Activated CD4-positive, alpha-beta T cell treated with anti-CD3 and anti-CD28 coated beads, Interleukin-2, Interleukin-6, amounts not matched to agents 100 ng/mL and 50 ng/mL, durations not matched to agents 16 hours and 8 hours (primary cell): ENCODE measurements at places on chromosomes 2 and 18.
A peak's percentile ranks its signal among the peaks of the same experiment; 100 is the strongest.

DNA sequence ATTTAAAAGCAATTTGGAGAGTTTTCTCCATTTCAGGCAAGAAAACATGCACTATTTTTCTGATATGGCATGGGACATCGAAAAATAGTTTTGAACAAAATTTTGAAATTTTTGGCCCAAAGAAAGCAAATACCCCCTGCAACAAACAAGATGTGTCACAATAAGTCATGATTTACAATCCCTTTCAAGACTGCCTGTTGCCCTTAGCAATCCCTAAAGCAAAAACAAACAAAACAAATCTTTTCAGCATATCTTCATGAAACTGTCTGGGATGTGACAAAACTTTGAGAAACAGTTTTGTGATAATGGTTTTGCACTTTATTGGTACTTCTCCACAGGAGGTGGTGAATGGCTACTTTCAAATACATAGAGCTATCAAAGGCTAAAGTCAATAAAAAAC is 1888.7 kb upstream of the PIK3C3 start:
- DNase-seq, result no peak

GRCh38 chr18:9757827-9758621 is 49.9 kb downstream of the RAB31 start:
- DNase-seq, result no peak

- no peak for DNase-seq
Observed at GRCh38 chr2:188580738-188581137, 289.1 kb downstream of the GULP1 start.

- DNase-seq, result no peak
Observed at GRCh38 chr2:96542357-96542977, 5.9 kb downstream of the ARID5A start.

- DNase-seq, result no peak
Observed at GRCh38 chr18:77346208-77346810, 96.7 kb downstream of the GALR1 start.

- no peak for DNase-seq
Observed at GRCh38 chr18:3424280-3424890, 25.6 kb upstream of the TGIF1 start.

- DNase-seq, result no peak
Observed at GRCh38 chr2:22800412-22800811, 584.6 kb upstream of the KLHL29 start.

GRCh38 chr2:207408086-207408794 is 121.5 kb upstream of the CREB1 start:
- no peak for DNase-seq

- no peak for DNase-seq
Observed at GRCh38 chr18:75000920-75001319, 208.0 kb downstream of the PTGR3 start.

GRCh38 chr2:208049441-208049840 is 24.1 kb upstream of the PLEKHM3 start:
- DNase-seq, result no peak

GRCh38 chr18:24657444-24657842 is 197.0 kb downstream of the HRH4 start:
- no peak for DNase-seq

DNA sequence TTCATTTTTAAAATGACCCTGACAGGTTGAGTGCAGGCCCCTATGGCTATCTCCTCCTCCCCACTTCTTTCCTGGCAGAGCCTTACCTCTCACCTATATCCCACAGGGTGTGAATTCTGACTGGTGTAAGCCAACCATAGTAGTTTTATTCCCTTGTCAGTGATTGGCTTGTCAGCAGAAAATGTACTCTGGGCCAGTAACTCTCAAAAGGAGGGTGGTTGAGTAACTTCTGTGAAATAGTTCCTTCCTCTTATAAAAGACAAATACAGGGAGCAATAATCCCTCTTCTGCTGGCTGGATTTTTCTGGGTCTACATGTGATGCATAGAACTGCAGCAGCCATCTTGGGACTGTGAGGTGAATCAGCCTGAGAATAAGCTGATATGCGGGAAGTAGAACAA is 83.4 kb downstream of the RAPH1 start:
- no peak for DNase-seq

GRCh38 chr2:171431677-171432167 is 2.1 kb downstream of the METTL8 start:
- no peak for DNase-seq

DNA sequence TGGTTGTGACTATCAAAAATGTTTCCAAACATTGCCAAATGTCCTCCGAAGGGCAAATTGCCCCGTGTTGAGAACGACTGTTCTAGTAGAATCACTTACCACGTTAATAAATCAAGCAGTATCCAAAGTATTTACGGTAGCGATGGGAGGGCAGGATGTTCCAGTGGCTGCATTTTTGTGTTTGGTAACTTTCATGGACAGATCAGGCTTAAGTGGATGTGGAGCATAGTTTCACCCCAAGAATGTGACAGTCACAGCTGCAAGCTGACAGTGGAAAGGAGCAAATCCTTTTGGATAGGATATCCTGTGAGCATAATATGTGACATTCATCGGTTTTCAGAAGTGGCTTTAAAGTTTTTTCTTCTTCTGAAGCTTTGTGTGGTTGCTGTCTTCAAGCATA is 46.3 kb upstream of the DARS1 start:
- DNase-seq, result no peak

DNA sequence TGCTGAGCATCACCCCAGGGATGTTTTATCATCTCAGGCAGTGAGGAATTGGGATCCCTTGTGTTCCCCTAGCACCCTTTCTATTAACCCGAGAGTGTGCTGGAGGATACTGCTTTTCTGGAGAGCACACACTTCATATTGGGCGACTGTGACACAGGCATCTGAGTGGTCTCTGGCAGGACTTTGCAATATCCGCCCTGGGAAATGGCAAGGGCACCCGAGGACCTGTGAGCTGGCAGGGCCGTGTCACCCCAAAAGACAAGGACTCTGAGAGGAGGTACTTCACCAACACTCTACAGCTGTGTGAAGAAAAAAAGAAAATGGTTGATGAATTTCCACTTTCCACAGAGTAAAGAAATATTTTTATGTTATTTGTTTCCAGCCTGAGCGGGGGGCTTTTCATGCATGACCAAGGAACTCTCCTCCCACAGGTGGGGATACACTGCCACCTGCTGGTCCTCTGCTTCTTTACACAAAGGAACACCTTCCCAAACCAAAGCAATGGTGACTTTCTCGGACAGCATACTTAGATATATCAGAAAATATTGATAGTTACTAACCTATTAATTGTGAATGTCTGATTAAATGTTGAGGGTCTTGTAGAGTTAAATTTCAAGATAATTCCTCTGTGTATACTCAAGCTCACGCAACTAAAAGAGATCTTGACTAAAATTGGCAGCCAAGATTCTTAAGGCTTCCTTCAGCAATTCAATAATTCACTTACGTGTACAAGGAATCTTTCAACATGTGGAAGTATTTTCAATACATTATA is 45.9 kb upstream of the REG3G start:
- peak; percentile 48 for DNase-seq

GRCh38 chr2:42047488-42048298 is at the start of gene PKDCC:
Gene PKDCC (plus strand): TSS chr2:42048021. CDS start chr2:42048200, 179 bp downstream.
- DNase-seq, result peak; percentile 37

DNA sequence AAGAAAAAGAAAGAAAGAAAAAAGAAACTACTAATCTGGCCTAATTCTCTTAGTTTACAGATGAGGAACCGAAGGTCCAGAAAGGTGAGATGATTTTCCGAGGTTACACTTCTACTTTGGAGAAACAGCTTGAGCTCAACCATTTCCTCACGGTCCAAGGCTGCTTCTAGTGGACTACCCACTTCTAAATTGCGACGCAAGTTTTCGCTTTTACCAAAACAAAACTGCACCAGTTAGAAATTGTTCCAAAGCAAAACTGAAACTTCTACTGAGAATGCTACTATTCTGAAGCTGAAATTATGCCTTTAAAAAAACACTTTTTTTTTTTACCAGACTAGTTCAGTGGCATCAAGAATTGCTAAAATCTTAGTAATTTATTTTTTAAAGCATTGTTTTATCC is 101.6 kb downstream of the INO80D start:
- DNase-seq, result peak; percentile 36

DNA sequence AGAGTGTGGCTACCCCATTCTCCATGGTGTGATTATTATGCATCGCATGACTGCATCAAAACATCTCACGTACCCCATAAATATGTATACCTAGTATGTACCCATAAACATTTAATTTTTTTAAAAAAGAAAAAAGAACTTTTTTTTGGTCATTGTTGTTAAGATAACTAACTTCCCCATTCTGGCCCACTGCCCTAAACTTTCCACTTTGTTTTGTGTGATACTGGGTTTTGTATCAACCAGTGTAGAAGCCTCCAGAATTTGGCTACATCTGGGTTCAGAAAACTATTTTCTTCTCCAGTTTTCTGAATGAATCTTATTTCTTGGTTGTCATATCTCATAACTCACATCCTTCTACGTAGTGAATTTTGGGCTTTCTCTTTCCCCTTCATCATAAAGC is 62.3 kb upstream of the NABP1 start:
- DNase-seq, result no peak

DNA sequence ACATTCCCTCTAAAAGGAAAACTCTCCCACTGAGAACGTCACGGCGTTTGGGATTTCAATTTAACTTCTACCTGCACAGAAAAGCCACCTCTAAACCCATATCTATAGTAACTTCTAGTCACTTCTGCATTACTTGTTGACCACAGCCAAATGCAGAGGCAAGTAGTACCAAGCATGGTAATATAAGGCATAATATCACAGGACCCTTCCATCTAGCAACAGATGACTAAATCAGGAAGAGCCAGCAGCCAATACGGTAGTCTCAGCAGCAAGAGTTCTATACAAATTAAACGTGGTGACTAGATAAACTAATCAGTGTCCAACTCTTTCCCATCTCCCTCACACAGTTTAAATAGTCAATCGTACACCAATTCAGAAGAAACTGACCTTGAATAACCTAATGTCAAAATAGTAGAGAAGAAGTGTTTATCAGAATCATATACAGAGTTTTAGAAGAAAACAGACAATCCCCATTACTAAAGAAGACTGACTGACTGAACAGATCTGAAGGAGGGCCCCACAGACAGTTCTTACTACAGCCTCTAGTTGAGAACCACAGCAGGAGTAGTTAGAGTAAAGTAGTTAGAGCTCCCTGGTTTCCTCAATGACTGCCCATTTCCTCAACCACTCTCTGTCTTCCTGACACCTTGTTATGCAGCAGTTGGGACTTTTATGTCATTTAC is 30.0 kb downstream of the MEMO1 start:
- DNase-seq, result no peak

GRCh38 chr2:195392446-195393336 is 264.3 kb upstream of the SLC39A10 start:
- DNase-seq, result no peak

DNA sequence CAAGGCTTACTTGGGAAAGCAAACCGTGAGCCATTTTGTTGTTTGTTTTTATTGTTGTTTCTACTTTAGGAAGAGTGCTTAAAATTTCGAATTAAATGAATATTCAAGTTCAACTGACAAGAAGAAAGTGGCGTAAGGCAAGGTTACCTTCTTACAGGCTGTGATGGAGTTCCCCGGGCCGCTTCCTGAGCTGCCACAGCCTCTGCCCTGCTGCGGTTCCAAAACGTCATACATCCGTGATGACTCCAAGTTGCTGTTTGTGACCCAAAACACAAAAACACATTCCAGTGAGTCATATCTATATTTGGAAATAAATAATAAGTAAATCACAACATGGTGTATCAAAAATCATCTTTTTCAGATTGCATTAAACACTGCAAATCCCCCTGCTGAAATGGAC is 49.7 kb downstream of the SPHKAP start:
- DNase-seq, result no peak

- DNase-seq, result no peak
Observed at GRCh38 chr2:83234246-83234645, 1224.8 kb downstream of the SUCLG1 start.

DNA sequence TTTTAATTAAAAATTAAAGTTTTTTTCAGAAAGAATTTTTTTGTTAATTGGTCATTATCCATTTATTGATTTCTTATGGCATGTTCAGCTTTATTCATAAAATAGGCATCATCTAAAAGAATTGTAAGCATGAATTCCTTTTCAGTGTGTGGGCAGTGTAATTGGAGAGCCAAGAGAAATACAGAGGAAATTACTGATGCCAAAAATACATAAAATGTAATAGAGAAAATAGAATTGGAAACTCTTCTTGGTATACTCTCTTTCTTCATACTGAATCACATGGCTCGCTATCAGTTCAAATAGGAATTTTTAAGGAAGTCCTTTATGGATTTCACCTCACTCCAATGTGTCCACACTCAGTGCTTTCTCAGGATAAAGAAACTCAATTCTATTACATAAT is 663.6 kb upstream of the NRXN1 start:
- DNase-seq, result no peak
